Fibroblast of skin of right biceps (primary cell): ENCODE measurements at places on chromosomes 11 and 22.
A peak's percentile ranks its signal among the peaks of the same experiment; 100 is the strongest.

DNA sequence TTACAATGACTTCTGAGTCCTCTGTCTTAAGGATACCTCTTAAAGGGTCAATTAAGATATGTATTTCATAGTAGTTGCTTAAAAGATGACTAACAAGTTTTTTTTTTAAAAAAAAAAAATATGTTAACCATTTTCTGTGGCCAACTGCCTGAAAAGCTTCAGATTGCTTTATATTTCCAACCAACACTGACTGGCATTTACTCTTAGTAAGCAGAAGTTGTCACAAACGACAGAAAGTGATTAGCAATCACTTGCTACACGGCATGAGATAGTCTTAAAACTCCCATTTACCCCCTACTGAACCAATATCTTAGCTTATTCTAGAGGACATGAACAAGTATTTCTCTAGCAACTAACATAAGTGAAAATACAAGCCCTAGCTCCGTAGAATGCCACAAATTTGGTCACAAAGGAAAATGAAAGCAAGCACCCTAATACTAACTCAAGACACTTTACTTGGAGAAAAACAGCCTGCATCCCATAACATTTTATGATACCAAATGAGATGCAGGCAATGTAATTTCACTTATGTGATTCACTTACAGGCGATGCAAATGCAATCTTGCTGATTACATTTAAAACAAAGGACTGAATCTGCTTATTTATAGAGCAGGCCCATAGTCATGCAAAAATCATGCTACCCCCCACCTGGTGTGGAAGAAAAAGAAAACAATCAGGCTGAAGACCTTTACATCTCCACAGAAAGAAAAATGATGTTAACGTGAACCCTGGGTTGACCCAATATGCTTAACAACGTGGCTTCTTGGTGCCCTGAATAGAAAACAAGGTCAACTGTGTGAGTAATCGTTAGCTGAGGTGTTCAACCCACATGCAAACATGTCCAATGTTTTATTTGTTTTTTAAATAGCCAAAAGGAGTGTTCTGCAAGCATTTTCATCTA, 25.7 kb downstream of the MPPED2 start:
- no peak for DNase-seq

- no peak for DNase-seq
Observed at GRCh38 chr22:28096161-28096560, 177.1 kb upstream of the PITPNB start.

- DNase-seq: no peak
Observed at GRCh38 chr22:22609291-22609690, 35.1 kb upstream of the GGTLC2 start.

DNA sequence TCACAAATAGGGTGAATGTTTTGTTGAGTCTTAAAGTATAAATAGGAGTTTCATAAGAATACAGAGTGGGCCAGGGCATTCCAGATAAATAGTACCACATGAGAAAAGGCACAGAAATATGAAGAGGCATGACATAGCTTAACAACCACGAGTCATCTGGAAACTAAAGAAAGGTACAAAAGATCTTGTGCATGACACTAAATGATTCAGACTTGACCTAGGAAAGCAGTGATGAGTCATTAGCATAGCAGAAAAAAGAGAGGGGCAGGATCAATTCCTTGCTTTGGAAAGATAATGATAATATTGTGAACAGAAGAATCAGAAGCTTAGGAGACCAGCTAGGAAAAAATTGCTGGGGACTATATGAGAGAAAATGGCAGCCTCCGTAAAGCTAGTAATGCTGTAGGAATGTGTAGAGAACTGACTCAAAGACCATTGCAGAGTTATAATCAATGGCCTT, 47.6 kb upstream of the FIBIN start:
- peak; percentile 79 for DNase-seq

DNA sequence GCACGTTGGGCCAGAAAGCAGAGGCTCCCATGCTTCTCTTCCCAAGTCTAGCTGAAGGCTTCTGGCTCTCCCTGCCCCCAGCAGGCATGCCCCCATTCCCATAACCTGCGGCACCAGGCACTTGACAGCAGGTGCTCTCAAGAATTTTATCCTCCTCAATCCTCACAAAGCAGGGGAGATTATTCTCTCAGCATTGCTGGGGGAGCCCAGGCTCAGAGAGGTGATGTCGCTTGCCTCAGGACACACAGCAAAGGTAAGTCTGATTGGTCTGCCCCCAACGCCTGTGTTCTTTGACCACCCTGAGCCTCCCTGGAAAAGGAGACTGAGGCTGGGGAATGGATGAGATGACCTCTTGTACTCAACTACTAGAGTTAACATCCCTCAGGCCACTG, 4.8 kb downstream of the TST start:
- DNase-seq: no peak

DNA sequence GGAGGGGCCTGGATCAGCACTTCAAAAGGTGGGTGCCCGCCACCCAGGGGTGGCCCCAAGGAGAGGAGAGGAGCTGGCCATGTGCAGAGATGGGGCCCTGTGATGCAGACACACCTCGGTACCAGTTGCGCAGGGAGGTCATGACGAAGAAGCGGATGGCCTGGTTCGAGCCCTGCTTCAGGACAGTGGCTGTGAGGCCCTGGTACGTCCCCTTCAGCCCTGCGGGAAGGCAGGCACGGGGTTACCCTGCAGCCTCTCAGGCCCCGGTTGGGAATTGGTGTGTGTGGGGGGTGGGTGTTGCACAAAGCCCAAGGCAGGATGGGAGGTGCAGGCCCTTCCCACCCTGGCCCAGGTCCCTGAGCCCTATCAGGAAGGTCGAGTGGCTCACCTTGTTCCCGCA, 1.8 kb downstream of the SLC25A1 start:
- no peak for DNase-seq

DNA sequence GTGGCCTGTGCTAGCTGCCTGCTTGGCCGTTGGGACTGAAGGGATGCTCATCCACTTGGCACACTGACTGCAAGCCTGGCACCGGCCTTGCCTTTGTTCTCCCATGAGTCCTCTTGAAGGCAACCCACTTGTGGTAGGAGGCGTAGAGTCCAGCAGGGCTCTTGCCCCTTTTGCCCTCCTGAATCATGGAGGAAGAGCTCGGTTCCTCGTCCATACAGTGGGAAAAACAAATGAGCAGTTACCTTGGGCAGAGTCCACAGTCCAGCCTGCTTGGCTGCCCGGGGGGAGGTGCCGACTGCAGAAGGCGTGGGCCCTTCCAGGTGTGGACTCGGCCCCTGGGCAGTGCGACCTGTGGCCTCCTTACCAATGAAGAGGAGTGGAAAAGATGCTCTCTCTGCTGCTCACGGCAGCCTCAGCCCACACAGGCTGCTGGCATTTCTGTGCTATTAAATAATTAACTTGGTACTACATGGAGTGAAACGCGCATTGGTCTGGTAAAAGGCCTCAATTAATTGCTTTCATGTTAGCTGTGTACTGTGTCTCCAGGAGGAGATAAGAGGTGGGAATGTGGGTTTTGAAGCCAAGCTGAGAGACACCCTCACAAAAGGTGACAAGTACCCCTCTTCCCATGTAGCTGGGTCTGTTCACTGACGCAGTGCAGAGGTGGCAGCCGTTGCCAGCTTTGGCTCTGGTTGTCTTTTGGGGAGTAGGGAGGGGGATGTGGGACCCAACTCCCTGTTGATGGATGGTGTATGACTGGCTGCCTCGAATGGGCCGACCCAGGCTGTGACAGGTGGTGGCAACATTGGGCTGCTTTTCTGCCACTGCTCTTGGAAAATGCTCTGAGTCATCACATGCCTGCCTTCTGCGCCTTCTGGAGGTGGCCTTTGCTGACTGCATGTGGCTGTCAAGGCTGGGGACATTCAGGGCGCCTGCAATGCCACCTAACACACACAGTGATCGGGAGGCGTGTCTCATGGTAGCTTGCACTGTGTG, 26.8 kb upstream of the B3GAT1 start:
- DNase-seq: no peak

DNA sequence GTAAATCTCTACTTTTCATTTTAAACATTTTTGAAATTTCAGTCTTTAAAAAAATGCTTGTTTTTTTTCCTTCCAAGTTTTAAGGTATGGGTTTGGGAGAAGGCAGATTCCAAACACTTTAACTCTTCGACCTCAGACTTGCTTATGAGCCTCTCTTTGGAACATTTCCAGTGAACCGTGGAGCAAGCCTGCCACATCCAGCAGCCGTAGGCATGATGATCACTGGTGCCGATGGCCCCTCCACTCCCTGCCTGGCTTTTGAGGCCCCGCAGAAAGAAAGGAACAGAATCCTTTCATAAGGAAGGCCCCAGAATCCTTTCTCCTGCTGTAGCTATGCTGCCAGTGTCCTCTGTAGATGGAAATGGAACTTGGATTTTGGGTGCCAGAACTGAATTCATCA, 50.7 kb downstream of the BMAL1 start:
- no peak for DNase-seq

DNA sequence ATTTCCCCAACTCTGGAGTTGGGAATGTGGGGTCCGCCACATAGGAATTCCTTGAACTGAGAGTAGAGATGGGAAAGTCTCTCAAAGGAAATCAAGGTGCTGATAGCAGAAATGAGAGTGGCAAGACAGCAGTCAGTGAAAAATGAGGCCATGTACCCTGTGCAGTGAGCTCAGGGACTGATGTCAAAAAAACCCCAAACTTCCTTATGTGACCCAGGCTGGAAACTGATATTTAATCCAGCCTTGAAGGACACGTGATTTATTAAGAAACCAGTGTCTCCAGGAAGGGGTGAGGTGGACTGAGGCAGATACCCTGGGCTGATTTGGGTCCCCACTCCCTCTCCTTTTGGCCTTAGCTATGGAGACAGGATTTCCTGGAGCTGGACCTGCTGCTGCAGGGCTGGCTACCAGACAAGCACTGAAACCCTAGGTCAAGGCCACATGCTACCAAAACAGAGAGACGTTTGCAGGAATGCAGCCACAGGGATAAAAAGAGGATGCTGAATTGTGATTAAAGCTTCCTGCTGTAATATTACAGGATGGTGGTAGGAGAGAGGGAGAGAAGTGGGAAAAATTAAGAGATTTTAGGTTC, 25.3 kb upstream of the FCHSD2 start:
- no peak for DNase-seq

DNA sequence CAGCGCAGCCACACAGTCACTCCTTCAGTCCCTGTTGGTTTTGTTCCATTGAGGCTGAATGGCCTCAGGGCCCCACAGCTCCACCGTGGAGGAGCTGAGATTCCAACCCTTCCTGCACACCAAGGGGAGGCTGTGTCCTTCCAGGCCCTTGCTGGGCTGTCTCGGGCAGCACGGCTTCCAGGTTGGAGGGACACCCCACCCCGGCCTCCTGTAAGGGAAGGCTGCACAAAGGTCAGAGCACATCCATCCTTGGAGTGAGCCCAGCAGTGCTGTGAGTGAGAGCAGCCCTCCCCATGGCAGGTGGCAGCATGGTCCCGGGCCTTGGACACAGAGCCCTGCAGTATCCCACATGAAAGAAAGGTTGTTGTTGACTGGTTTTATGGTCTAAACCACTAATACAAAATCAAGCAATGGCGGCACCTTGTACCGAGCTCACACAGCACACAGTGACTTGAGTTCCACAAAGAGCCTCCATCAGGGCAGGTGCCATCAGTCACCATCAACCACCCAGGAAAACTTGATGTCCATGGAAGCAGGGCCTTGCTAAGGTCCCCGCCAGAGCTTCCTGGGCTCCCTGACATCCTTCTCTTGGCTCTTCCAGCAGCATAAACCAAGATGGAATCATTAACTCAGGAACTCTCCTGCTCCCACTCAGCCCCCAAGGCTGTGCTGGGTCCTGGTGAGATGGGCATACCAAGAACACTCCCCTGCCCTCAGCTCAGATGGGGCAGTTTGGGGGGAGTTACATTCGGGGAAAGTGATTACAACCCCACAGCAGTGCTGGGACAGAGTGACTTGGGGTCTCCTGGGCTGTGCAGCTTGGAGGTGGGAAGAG, 1500.4 kb downstream of the TBC1D22A start:
- no peak for DNase-seq

GRCh38 chr11:112206071-112206470, 20.2 kb upstream of the PTS start:
- no peak for DNase-seq

DNA sequence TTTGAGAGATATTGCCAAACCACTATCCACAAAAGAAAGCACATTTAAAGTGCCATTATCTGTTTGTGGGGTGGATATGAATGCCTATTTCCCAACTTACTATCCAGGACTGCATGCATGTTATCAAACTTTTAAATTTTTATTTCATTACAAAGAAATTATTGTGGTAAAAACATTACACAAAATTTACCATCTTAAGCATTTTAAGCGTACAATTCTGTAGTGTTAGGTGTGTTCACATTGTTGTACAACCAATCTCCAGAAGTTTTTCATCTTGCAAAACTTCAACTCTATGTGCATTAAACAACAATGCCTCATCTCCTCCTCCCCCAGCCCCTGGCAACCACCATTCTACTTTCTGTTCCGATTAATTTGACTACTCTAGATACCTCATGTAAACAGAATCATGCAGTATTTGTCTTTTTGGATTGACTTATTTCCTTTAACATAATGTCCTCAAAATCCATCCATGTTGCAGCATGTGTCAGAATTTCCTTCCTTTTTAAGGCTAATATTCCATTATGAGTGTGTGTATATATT, 17.6 kb upstream of the CD44 start:
- no peak for DNase-seq

- DNase-seq: peak; percentile 75
Observed at GRCh38 chr11:20093775-20094174, 66.5 kb downstream of the DBX1 start.

GRCh38 chr11:73939096-73939495, 11.7 kb upstream of the DNAJB13 start:
- peak; percentile 47 for DNase-seq

- DNase-seq: no peak
Observed at GRCh38 chr11:106939157-106939556, 79.1 kb downstream of the GUCY1A2 start.

DNA sequence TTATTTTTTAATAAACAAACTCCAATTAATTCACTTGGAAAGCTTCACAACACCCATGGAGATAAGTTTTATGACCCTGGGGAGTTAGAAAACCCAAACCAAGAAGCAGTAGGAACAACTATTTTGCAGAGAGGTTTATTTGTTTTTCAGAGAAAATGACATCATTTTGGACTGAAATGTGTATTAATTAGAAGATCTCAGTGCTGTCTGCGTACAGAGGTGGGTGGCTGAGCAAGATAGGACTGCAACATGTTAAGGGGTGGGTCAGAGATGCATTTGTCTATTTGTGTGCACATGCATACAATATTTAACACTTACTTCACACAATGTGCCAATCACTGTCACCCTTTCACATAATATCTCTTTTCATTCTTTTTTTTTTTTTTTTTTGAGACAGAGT, 1.1 kb downstream of the SCGB1A1 start:
- DNase-seq: no peak

- DNase-seq: peak; percentile 7
Observed at GRCh38 chr11:64629796-64630562, 39.0 kb downstream of the SLC22A12 start.
